Left renal cortex interstitium (tissue), 4 donors: ENCODE measurements at places on chromosomes 2 and 18. TPM values are rescaled to one million over a fixed set of nuclear protein-coding genes. Genes with fewer than 3 reads are reported as not detected.

- no peak for DNase-seq
These were observed 535.1 kb downstream of the RNF144A start for GRCh38 chr2:7452110-7452876.

SLC5A7 gene
- 0.84 TPM for polyA plus RNA-seq

- no peak for DNase-seq
These were observed 289.9 kb downstream of the LRRTM1 start for GRCh38 chr2:80014637-80015036.

DNA sequence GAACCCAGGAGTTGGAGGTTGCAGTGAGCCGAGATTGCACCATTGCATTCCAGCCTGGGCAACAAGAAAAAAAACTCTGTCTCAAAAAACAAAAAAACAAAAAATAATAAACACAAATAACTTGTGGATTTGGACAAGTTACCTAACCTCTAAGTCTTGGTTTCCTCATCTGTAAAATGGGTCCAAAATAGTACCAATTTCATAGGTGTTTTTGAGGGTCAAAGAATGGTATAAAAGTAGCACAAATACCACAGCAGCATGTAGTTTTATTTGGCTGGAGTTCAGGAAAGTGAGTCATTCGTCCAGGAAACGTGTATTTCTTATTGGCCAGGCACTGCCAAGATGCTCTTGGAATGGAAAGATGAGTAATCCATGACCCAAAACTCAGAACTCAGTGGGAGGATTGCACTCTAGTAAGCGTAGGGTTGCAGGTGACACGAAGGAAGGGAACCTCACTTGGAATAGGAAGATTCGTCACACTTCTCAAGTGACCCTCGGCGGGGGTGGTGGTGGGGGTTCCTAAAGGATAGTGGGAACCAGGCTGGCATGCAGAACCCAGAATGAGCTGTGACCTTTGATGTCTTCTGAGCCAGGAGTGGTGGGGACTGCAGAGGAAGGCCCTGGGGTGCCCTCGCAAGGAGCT is 24.4 kb downstream of the GRHL1 start:
- DNase-seq, result no peak

- DNase-seq, result no peak
These were observed 69.6 kb upstream of the ALPP start for GRCh38 chr2:232308986-232309385.

GRCh38 chr2:108965540-108966289 is 23.3 kb downstream of the EDAR start:
- no peak for DNase-seq
